Stimulated activated CD4-positive, alpha-beta T cell treated with anti-CD3 and anti-CD28 coated beads, TNF-alpha, amount 100 ng/mL, for 1 hour (primary cell): ENCODE measurements at places on chromosomes 12 and 14.

GRCh38 chr12:51695241-51696010 is 104.4 kb downstream of the SCN8A start:
- no peak for DNase-seq

DNA sequence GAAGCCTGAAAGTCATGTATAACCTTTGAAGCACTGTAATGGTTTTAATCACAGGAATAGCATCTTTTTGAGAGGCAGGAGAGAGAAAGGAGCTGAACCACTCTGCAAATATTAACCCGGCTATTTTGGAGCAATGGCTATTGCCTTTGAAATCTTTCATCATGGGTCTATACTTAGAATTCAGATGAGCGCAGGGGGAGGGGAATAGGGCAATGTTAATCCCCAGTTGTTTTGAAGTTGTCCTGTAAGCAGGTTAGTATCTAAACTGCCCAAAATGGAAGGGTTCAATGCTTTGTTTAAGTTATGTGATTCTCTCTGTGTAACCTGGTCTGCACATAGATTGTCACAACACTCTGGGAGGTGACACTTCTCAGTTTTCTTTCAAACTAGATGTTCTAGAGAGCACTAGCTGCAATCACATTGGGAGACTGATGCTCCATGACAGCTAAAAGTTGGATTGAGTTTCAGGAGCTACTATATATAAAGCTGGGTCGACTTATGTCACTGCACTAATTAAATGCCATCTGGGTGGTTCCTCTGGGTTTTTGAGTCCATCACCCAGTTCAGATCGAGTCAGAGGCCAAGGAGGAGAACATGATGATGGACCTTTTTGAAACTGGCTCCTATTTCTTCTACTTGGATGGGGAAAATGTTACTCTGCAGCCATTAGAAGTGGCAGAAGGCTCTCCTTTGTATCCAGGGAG is at the start of gene MYF6:
MYF6 (plus strand) TSS at position 509 of the 704 bp plus-strand sequence; CDS start at position 595, 86 bp downstream.
- no peak for DNase-seq

- no peak for DNase-seq
These were observed 3.8 kb downstream of the ZBTB42 start for GRCh38 chr14:104804481-104805325.

- no peak for DNase-seq
These were observed 38.0 kb downstream of the DPF3 start for GRCh38 chr14:72855913-72856312.

DNA sequence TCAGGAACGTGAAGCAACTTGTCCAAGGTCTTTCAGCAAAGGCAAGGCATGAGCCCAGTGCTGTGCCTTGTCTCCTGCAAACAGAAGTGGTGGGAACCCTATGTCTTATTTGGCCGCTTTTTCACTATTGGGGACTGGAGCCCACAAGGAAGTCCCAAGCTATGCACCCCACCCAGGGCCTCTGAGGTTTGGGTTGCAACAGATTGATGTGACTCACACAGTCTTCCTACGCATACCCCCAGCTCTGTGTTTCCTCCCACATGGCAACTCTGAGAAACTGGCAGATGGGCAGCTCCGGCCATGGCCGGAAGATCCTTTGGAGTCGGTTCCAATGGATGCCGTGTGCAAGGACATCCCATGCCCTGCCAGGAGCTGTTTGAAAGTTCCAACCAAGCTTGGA is 28.3 kb upstream of the CMKLR1 start:
- DNase-seq = no peak

GRCh38 chr12:81381951-81382350 is 304.1 kb downstream of the ACSS3 start:
- no peak for DNase-seq

DNA sequence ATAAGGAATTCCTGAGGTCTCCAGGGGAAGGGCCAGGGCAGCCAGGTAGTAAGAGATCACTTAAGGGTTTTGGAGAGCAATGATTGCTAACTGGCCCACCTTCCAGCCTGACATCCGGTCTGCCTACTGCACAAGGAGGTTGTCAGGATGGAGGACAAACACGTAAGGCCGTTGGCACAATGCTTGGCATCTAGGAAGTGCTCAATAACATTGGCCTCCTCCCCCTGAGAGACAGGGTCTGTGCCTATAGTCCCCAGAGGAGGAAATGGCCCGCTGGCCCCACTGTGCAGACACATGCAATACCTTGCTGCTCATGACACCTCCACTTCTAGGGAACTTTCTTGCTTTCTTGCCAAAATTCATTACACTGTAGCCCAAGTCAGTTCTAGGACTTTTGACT is 73.2 kb downstream of the NTF3 start:
- no peak for DNase-seq

GRCh38 chr12:71216725-71217579 is 59.2 kb upstream of the TSPAN8 start:
- no peak for DNase-seq

DNA sequence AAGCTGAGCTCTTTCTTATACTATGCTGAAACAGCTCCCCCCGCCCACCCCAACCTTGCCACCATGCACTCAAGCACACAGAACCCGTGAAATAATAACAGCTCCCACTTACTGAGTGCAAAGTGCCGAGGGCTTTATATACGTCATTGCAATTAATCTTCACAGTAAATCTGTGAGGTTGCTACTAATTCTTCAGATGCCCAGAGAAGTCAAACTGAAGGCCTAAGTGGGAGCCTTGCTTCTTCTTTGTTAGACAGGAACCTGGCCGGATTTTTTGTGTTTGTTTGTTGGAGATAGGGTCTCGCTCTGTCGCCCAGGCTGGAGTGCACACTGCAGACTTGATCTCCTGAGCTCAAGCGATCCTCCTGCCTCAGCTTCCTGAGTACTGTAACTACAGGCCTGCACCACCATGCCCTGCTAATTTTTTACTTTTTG is 34.0 kb downstream of the VCPKMT start:
- DNase-seq = peak; percentile 40

- no peak for DNase-seq
These were observed 1.6 kb downstream of the DGKA start for GRCh38 chr12:55932551-55932910.

GRCh38 chr12:115799610-115800009 is 477.9 kb downstream of the MED13L start:
- no peak for DNase-seq

GRCh38 chr12:54786081-54786480 is 68.2 kb upstream of the MUCL1 start:
- no peak for DNase-seq

DNA sequence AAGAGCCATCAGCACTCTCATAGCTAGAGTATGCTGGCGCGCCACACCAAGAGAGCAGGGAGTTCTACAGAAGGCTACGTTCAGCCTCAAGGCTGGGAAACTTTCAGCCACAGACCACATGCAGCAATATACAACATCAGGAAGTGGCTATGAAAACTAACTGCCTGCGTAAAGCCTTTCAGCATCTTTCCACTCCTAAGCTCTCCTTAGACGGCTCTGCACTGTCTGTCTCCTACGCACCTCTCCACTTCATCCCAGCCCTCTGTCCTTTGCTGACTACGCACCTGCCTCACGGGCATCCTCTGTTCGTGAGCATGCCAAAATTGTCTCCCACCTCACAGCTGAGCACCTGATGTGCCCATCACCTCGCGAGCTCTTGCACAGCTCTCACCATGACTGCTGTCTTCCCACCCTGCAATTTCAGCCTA is 9.7 kb downstream of the MPHOSPH9 start:
- DNase-seq = peak; percentile 28

GRCh38 chr12:131552492-131552863 is 158.4 kb upstream of the SFSWAP start:
- DNase-seq = no peak

DNA sequence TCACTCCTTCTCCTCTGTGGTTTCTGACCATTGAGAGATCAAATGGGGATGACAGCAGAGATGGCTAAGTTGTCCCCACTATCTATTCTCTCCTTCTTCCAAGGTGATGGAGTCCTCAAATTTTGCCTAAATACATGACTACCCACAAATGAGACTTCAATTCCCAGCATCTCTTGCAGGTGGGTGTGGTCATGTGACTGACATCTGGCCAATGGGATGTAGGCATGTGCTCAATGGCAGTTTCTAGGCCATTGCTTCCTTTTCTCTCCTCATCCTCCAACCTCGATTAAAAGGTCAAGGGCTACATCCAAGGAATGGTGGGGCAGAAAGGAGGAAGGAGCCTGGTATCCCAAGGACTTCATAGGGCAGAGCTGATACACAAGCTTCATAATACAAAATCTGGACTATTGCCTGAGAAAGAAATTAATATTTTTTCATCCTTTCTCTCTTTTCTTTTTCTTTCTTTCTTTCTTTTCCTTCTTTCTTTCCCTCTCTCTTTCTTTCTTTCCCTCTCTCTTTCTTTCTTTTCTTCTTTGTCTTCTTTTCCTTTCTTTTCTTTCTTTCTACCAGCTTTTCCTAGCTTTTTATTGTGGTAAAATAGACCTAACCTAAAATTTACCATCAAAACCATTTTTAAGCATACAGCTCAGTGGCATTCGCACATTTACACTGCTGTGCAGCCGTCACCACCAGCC is 100.9 kb upstream of the PRB2 start:
- DNase-seq = no peak

GRCh38 chr14:93035917-93036651 is 79.6 kb downstream of the ITPK1 start:
- no peak for DNase-seq

- DNase-seq = no peak
These were observed 214.0 kb upstream of the BTG1 start for GRCh38 chr12:92359581-92360209.

GRCh38 chr14:100541621-100542560 is 45.3 kb downstream of the BEGAIN start:
- DNase-seq = no peak

GRCh38 chr12:49762468-49762847 is 21.1 kb downstream of the TMBIM6 start:
- DNase-seq = no peak

DNA sequence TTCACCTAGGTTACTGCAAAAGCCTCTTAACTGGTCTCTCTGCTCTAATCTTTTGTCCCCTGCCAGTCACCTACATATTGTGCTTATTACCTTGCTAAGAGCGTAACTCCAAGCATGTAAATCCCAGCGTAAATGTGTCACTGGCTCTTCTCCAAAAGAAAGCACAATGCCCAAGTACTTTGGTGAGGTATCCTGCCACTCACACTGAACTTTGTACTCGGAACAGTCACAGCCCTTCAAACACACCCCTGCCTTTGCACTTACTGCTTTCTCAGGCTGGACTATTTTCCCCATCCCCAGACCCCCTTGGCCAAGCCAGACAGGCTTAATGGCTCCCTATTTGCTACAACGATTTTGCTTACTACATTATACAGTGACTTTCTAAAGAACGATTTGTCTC is 31.7 kb downstream of the GALNT4 start:
- no peak for DNase-seq

GRCh38 chr12:4323396-4323795 is 2.4 kb downstream of the TIGAR start:
- DNase-seq = no peak

GRCh38 chr14:22070119-22070982 is 396.7 kb upstream of the OR4E1 start:
- DNase-seq = no peak

DNA sequence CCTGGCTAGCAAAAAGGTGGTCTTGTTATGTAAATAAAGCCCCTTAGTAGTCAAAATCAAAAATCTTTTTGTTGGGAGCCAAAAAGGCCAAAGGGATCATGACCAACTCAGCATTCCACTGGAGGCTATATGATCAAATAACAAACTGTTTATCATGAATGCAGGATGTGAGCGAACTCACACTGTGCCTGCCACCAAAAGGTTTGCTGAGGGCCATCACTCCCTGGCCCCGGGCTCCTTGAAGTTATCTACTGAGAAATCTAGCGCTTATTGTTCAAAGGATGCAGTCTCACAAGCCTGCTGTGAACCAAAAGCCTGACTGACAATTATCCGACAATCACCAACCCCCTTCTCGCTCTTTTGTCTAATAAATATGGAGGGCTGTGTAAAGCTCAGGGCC is 107.2 kb upstream of the DDHD1 start:
- no peak for DNase-seq

- DNase-seq = no peak
These were observed 4.1 kb downstream of the CIPC start for GRCh38 chr14:77102154-77102553.

- no peak for DNase-seq
These were observed 31.9 kb upstream of the ACSM4 start for GRCh38 chr12:7271893-7272514.

GRCh38 chr12:104482748-104483147 is 26.0 kb downstream of the CHST11 start:
- DNase-seq = no peak

GRCh38 chr12:68292151-68292943 is 38.9 kb upstream of the IL22 start:
- no peak for DNase-seq

DNA sequence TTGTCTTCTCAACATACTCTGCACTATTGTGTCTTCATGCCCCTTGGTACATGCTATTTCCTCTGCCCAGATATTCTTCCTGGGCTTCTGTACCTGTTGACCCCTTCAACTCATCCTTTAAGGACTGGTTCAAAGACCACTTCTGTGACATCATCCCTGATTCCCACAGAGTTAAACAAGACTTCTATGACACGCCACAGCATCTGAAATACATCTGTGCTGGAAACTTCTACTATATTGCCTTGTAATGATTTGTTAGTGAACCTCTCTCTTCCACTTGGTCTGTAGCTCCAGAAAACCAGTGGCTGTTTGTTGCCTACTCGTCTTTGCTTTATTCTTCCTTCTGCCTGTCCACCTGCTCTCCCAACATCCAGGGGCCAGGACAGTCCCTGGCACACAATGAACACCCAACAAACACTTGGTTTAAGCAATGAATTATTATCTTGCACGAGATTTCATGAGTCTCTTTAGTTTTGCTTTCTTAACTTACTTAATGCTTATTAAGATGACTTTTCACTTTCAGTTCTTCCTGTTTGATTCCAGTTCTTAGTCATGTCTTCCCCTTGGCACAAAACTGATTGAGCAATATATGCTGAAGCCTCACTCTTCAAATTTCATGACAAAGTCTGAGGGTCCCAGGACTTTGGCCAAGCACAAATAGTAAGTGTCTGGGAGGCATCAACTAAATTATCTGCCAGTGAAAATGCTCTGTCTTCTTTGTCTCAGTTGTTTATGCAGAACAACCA is 485.9 kb downstream of the APAF1 start:
- DNase-seq = no peak

GRCh38 chr12:93158065-93158843 is 219.5 kb upstream of the NUDT4 start:
- DNase-seq = no peak

DNA sequence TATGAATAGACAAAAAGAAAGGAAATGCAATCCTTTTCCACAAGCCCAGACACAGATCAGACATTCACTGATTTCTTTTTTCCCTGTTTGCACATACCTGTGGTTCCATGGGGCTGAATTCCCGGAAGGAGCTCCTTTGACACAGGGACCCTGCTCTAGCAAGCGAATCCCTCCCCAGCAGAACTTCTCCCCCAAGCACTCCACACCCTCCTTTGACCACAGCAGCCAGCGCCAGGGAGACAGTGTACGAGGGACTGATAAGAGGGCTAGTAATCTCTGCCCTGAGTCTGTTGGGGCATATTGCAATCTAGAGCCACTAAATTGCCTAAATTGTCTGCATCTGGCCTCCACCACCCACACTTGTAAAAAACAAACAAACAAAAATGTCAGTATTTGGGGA is 83.4 kb upstream of the NTF3 start:
- no peak for DNase-seq

- DNase-seq = no peak
These were observed 28.7 kb downstream of the COX8C start for GRCh38 chr14:93375673-93376156.
